ENCODE measurements at places on chromosomes 7 and 10.

- no peak for DNase-seq
Measured at GRCh38 chr7:149440222-149440621, 20.6 kb downstream of the ZNF777 start.

DNA sequence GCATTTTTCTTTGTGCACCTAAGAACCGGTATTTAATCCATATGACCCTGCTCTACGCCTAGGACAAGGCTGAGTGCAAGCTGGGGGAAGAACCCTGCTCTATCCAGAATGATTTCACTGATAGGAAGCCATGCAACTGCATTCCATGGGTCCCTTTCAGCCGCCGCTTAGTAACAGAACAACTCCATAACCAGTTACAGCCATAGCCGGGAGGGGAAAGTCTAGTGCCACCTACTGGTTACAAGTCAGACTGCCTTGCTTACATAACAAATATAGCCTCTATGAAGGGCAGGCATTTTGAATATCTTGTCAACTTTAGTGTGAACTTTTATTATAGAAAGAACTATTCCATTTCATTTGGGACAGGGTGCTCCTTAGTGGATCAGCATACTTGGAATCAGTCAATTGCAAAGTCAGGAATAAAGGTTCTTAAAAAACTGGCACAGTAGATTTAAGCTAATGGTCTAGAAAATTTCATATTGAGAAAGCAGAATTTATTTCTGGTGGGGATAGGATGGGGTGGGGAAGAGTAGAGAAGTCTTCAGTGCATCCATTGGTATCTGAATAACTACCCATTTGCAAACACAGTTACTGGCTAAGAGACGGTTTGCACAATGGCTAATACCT is 521.7 kb downstream of the ADRA2A start:
- peak; percentile 57 for DNase-seq

DNA sequence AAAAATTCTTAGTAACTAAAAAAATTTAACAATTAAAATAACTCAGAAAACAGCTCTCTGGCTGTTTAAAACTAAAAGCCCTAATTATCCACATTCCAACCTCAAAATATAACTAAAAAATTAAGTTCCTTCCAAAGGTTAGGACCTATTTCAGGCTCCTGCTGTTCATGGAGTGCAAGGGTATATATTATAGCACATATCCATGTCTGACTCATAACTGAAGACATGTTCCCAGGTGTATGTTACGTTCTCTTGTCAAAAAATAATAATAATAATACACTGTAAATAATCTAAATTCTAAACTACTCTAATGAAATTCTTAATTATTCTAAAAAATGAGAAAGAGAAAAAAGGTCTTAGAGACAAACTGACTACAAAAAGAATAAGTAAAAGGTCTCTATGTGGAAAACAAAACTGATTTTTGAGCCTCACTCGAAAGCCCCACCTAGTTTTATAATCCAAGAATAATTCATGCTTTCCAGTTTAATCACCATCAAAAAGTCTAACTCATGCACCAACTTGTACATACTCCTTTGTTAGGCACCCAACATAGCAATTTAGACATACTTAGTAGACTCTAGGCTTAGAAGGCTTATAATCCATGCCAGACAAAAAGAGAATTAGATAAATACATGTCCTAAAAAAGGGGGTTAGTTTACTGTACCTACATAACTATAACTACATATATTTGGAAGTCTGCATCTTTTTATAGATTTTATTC is 171.4 kb downstream of the KMT2E start:
- DNase-seq, result no peak

- DNase-seq, result no peak
Measured at GRCh38 chr7:35450456-35451214, 196.7 kb upstream of the TBX20 start.

- no peak for DNase-seq
Measured at GRCh38 chr10:82609845-82610244, 734.9 kb downstream of the NRG3 start.

- no peak for DNase-seq
Measured at GRCh38 chr10:8513155-8514147, 459.0 kb downstream of the GATA3 start.

- no peak for DNase-seq
Measured at GRCh38 chr10:14947268-14947667, 6.6 kb downstream of the DCLRE1C start.

- no peak for DNase-seq
Measured at GRCh38 chr10:92697663-92698511, 8.1 kb downstream of the HHEX start.

DNA sequence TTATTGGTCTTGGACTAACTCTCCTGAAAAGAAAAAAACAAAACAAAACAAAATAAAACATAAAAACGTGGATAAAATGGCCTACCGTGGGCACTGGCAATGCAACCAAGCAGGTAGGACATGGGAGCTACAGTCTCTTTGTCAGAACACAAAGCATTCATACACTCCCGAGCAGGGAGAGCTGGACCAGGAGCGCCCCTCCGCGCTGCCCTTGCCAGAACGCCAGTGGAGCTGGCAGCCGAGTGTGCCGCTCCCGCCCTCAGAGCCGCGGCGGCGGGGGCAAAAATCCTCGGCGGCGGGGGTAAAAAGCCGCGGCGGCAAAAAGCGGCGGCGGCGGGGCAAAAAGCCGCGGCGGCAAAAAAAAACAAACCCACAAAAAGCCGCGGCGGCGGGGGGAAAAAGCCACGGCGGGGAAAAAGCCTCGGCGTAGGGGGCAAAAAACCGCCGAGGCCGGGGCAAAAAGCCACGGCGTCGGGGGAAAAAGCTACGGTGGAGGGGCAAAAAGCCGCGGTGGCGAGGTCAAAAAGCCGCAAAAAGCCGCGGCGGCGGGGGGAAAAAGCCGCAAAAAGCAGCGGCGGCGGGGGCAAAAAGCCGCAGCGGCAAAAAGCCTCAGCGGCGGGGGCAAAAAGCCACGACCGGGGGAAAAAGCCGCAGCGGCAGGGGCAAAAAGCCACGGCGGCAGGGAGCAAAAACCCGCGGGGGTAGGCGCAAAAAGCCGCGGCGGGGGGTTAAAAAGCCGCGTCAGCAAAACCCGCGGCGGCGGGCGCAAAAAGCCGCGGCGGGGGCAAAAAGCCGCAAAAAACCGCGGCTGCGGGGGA is 418.1 kb downstream of the ZNF716 start:
- no peak for DNase-seq

- DNase-seq, result no peak
Measured at GRCh38 chr7:91916051-91916440, 24.6 kb upstream of the AKAP9 start.

- DNase-seq, result no peak
Measured at GRCh38 chr7:146655928-146656797, 539.6 kb downstream of the CNTNAP2 start.

- no peak for DNase-seq
Measured at GRCh38 chr7:119562839-119563238, 710.1 kb upstream of the KCND2 start.

GRCh38 chr7:72466797-72467196 is 54.7 kb upstream of the CALN1 start:
- DNase-seq, result no peak

- DNase-seq, result no peak
Measured at GRCh38 chr10:67076144-67076543, 150.3 kb downstream of the LRRTM3 start.

DNA sequence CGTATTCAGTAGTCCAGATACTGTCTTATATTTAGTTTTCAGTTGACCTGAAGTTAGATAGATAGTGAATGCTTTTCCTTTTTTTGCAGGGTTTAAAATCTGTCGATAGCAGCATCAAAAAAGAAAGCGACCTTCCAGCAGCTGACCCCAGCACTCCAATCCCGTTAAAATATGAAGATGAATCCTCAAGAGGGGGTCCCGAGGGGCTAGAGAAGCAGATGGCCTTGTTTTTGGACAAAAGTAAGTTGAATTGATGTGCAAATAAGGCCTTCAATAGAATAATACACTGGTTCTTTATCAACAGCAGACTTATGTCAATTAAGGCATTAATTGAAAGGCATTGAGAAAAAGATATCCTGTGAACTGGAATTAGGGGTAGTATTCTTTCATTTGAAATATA is 18.7 kb downstream of the EDRF1 start:
- no peak for DNase-seq

GRCh38 chr10:98357194-98357822 is 57.7 kb downstream of the PYROXD2 start:
- peak; percentile 9 for DNase-seq

GRCh38 chr10:2232479-2232878 is 495.2 kb upstream of the ADARB2 start:
- DNase-seq, result no peak

- no peak for DNase-seq
Measured at GRCh38 chr7:38512291-38512690, 118.9 kb downstream of the AMPH start.

GRCh38 chr7:7793249-7793648 is 74.8 kb upstream of the RPA3 start:
- no peak for DNase-seq

DNA sequence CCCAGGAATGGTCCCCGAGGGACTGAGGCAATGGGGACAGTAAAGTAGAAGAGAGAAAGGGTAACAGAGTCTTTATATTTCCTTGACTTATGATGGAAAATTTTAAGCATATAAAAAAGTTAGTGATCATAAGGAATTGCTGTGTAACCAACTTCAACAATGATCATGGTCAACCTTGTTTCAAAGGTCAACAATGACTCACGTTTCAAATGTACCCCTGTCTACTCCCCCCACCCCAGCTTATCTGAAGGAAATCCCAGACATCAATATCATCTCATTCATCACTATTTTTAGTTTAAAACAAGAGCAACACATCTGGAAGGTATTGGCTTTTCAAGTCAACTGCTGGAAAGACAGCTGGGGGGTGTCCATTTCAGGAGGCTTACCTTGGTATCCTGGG is 92.9 kb downstream of the SMURF1 start:
- DNase-seq, result no peak

DNA sequence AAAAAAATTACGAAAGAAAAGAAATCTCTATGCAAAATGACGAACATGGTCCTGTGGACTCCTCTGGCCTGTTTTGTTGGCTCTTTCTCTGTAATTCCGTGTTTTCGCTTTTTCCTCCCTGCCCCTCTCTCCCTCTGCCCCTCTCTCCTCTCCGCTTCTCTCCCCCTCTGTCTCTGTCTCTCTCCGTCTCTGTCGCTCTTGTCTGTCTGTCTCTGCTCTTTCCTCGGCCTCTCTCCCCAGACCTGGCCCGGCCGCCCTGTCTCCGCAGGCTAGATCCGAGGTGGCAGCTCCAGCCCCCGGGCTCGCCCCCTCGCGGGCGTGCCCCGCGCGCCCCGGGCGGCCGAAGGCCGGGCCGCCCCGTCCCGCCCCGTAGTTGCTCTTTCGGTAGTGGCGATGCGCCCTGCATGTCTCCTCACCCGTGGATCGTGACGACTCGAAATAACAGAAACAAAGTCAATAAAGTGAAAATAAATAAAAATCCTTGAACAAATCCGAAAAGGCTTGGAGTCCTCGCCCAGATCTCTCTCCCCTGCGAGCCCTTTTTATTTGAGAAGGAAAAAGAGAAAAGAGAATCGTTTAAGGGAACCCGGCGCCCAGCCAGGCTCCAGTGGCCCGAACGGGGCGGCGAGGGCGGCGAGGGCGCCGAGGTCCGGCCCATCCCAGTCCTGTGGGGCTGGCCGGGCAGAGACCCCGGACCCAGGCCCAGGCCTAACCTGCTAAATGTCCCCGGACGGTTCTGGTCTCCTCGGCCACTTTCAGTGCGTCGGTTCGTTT is 83.5 kb upstream of the SLF2 start:
- DNase-seq, result no peak

DNA sequence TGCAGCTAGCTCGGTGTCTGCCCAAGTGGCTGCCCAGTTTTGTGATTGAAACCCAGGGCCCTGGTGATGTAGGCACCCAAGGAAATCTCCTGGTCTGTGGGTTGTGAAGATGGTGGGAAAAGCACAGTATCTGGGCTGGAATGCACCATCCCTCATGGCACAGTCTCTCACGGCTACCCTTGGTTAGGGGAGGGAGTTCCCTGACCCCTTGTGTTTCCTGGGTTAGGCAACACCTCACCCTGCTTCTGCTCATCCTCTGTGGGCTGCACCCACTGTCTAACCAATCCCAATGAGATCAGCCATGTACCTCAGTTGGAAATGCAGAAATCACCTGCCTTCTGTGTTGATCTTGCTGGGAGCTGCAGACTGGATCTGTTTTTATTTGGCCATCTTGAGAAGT is 27.6 kb downstream of the GIMAP4 start:
- no peak for DNase-seq

DNA sequence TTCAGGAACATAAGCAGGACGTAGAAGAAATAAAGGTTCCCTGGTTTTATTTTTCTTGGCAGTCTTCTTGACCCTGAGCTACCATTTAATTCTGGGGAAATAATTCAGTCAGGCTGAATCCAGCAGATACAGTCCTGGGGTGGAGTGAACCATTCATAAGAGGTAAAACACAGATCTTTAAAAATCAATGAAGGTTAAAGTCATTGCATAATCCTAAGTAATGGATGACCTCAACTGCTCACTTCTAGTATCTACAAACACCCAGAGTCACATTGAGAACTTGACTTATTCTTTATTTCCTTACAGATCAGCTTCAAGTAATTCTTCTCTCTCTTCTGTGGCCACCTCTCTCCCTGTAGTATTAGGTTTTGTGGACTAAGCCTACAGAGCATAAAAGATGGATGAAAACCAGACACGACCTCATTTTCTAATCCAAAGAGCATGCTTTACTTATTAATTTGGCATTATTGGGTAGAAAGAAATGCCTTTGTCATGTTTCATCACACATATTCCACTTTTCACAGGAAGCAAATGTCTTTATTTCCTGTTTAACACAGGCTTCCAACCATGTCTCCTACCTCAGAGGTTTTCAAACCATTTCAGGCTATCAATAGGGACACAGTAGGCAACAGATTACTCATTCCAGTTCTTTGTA is 182.3 kb upstream of the IMMP2L start:
- no peak for DNase-seq

- no peak for DNase-seq
Measured at GRCh38 chr7:104040666-104041065, 51.2 kb upstream of the RELN start.

DNA sequence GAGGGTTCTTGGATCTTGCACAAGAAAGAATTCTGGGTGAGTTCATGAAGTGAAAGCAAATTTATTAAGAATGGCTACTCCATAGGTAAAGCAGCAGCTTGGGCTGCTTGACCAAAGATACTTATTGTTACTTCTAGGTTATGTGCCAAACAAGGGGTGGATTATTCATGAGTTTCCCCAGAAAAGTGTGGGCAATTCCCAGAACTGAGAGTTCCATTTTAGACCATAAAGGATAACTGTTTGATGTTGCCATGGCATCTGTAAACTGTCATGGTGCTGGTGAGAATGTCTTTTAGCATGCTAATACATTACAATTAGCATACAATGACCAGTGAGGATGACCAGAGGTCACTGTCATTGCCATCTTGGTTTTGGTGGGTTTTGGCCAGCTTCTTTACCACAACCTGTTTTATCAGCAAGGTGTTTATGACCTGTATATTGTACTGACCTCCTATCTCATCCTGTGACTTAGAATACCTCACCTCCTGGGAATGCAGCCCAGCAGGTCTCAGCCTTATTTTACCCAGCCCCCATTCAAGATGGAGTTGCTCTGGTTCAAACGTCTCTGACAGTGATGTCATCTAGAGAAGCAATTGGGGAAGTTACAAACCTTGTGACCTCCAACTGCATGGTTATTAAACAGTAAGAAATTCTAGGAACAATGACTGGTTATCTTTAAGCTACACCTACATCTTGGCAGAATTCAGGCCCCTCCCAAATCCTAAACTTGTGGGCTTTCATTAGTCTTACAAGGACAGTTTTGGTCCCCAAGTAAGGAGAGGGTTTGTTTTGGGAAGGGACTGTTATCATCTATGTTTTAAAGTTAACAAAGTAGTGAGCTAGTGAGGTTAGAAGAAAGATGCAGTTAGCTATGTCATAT is 48.0 kb upstream of the INHBA start:
- DNase-seq, result peak; percentile 43
